ENCODE measurements at places on chromosomes 7 and 10.

GRCh38 chr7:25495342-25496250, 267.3 kb upstream of the NPVF start:
- DNase-seq: peak; percentile 41

- DNase-seq: peak; percentile 41
Measured at GRCh38 chr7:151172273-151173141, 5.0 kb upstream of the GBX1 start.

DNA sequence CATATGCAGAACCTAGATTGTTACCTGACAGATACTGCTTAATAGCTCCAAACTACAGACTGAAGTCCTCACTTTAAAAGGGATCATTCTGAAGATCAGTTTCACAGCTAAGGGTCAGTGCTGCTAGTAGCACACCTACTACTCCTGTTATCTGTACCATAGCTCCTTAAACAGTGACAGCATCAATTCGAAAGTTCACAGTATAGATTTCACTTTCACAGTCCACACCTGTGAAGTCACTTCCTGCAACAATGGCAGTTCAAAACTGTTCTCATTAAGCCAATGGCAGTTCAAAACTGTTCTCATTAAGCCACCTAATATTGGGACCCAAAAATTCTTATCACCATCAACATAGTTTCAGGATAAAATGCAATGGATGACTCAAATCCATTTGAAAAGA, 10.7 kb upstream of the FHIP2A start:
- DNase-seq: no peak

- no peak for DNase-seq
Measured at GRCh38 chr10:84743483-84743882, 415.1 kb downstream of the CCSER2 start.

DNA sequence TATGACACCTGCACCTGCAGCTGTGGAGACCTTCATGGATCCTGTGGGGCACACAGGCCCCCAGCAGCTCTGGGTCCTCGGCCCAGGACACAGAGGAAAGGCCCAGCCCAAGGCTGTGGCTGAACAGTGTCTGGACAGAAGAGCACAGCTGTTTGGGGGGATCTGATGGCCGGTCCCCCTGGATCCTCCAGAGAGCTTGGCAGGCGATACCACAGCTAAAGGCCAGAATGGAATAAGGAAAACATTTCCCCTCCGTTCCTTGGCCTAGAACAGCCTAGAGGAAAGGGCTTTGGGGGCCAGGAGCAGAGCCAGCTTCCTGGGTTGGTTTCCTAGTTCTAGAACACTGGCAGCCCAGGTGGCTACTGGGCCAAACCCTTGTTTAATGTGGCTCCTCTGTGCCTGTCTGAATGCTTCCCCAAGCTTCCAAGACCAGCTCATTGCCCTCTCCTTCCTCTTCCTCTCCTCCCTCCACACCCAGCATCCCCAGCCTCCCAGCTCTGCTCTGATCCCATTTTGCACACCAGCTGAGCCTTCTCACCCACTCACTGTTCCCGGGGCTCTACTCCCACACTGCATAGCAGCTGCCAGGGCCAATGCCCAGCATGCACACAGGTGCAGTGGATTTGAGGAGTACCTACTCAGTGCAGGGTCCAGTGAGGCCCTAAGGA, 46.9 kb downstream of the GPAM start:
- DNase-seq: no peak

GRCh38 chr7:37056234-37056912, 332.1 kb upstream of the AOAH start:
- DNase-seq: no peak

GRCh38 chr10:61399406-61399805, 53.8 kb downstream of the TMEM26 start:
- DNase-seq: no peak

DNA sequence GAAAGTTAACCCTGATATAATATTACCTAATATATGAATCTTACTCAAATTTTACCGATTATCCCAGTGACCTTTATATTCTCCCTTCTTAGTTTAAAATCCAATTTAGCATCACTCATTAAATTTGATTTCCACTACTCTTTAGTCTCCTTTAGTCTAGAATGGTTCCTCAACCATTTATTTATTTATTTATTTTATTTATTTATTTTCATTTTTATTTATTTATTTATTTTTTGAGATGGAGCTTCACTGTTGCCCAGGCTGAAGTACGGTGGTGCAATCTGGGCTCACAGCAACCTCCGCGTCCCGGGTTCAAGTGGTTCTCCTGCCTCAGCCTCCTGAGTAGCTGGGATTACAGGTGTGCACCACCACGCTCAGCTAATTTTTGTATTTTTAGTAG, 92.8 kb downstream of the LCOR start:
- DNase-seq: no peak

DNA sequence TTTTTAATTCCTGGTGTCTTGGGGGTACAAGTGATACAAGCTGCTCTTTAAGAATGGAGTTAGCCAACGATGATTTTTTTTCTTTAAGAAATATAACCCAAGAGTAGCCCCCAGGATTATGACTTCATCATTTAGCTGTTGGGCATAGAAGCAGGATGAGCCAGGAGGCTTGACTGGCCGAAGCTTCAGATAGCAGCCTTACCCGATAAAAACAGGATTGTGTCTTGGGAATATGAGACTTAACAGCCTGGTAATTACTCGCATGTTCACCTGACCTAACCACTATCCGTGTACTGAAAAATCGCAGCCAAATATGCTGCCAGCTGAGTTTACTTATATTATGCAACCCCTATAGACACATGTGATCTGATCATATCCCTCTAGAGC, 346.0 kb upstream of the BMPER start:
- DNase-seq: no peak

GRCh38 chr10:118107040-118107439, 60.3 kb upstream of the RAB11FIP2 start:
- DNase-seq: no peak

GRCh38 chr7:2876031-2876731, 32.1 kb upstream of the GNA12 start:
- DNase-seq: peak; percentile 88

DNA sequence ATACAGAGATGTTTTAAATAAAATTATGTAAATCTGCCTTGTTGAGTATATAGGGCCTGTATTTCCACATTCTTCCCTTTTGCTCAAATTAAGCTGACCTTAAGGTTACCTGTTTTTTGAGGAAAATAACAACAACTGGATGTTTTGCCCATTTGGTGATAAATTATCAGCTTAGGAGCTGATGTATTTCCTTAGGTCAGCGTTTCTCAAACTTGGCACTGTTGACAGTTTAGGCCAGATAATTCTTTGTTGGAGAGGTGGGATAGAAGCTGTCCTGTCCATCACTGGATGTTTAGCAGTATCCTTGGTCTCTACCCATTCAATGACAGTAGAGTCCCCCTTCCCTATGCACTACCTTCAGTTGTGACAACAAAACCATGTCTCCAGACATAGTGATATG, 7.2 kb downstream of the GSTO2 start:
- DNase-seq: no peak

- DNase-seq: no peak
Measured at GRCh38 chr10:8331896-8332729, 277.6 kb downstream of the GATA3 start.

- no peak for DNase-seq
Measured at GRCh38 chr7:116195451-116195850, 14.9 kb upstream of the TES start.

All from COR-L47 (cell line).